Muscle of back (tissue), 13 donors: ENCODE measurements at places on chromosomes 3 and 15.

DNA sequence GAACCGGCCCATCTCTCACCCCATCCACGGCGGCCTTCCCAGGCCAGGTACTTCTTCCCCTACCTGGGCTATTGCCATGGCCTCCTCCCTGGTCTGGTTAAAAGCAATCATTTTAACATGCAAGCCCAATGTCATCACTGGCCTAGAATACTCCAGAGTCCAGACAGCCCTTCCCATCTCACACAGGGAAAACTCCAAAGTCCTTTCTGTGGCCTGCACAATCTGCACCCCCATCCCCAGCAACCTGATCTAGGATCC is 45.8 kb upstream of the SLCO2A1 start:
- no peak for DNase-seq

GRCh38 chr3:188077160-188077799 is 76.7 kb upstream of the LPP start:
- no peak for DNase-seq

- DNase-seq = no peak
These were observed 3.8 kb upstream of the FOXB1 start for GRCh38 chr15:60000113-60000823.

DNA sequence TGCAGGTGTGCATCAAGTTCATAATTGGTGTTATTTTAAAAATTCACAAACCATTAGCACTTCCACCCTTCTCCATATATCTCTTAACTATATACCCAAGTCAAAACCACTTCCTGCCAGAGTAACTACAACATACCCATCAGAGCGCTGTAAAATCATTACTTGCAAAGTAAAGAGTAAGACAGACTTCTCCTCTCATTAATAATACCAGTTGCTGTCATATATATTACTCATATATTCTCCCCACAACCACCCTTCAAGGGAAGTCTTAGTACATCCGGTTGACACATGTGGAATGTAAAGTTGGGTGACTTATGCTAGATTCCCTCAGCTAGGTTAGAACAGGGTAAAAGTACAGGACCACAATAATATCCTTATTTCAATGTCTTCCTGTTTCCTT is 5.6 kb downstream of the TERC start:
- no peak for DNase-seq

DNA sequence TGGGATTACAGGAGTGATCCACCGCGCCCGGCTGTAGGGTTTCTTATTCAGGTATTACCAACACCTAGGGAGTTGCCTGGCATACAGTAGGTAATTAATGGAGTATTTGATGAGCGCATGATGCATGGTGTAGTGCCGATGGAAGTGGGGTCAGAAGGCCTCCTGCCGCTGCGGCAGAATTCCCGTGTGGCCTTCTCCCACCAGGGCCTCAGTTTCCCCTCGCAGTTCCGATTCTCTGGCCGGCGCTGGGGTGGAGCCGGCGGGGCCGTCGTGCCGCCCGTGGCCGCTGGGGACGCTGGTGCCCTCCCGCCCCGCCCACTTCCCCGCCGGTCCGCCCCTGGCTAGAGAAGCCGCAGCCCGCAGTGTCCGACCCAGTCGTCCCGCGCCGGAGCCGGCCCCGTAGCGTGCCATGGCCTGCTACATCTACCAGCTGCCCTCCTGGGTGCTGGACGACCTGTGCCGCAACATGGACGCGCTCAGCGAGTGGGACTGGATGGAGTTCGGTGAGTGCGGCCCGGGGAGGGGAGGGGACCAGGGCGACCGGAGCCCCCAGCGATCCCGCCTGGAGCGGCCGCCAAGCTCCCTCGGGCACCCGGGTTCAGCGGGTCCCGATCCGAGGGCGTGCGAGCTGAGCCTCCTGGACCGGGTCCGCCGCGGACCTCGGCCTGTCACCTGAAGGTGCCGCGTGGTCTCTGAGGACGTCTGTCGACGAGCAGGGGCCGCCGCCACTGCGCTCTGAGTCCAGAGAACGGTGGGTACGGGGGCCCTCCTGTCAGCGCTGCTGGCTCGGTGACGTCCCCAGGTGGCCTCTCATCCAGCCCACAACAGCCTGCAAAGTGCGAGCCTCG is at the start of gene IRAK2:
TSS of gene IRAK2 (plus strand) at position 374 of the 848 bp plus-strand sequence. CDS start at position 410, 36 bp downstream.
- peak; percentile 61 for DNase-seq

DNA sequence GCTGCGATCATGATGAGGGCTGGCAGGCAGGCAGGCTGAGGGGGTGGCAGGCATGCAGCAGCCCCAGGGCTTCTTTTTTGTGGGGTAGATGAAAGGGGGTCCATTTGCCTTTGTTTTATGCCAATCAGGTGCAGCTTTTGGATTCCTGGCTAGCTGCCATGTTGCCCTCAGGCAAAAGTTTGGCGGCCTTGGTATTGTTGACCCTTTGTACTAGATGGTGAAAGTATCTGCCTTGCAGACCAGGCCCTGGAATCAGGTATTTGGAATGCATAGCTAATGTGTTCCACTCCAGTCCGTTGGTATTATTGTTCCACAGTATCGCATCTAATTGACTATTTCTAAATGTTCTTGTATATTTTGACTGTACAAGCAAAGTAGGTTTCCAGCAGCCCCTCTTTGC is 35.0 kb downstream of the EEFSEC start:
- DNase-seq = no peak

GRCh38 chr3:152392272-152392880 is 123.6 kb downstream of the MBNL1 start:
- DNase-seq = no peak

- DNase-seq = peak; percentile 94
These were observed 42.7 kb downstream of the EIF2AK4 start for GRCh38 chr15:39976291-39977274.

GRCh38 chr15:98226578-98226977 is 266.1 kb downstream of the ARRDC4 start:
- no peak for DNase-seq

GRCh38 chr3:114294940-114295480 is 1.2 kb downstream of the TIGIT start:
- DNase-seq = no peak

DNA sequence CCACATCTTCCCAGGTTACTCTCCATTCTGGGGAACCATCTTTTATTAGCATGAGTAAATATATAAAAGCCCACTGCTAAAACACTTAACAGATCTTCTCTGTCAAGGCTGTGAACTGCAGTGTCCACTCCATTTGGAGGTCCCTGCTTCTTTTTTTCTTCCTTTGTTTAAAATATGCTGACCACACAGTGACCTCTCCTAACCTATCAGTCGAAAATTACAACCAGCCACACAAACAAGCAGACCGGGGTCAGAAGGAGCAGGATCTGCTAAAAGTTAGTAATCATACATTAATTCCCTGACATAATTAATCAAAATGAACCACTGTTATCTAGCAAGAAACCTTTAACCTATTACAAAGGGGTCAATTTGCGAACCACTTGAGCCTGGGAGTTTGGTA is 427.9 kb upstream of the NR2F2 start:
- DNase-seq = no peak

DNA sequence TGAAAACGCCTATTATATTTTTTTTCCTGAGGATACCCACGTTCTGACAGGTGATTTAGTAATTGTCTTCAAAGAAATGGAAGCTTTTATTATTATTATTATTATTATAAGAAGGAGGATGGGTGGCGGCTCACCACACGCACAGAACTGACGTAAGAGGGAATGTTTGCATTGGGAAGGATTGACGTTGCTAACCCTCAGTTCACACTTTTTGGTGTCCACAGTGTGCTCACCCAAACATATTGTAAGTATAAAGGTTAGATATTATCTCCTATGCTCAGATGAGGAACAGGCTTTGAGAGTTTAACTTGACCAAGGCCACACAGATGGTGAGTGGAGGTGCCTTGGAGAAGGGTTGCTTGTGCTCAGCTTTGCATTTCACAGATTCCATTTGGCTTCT is 533.5 kb upstream of the TBL1XR1 start:
- no peak for DNase-seq

GRCh38 chr3:172087602-172088580 is 48.5 kb downstream of the FNDC3B start:
- no peak for DNase-seq

GRCh38 chr15:85810075-85810474 is 15.3 kb upstream of the KLHL25 start:
- no peak for DNase-seq

- DNase-seq = no peak
These were observed 790 bp downstream of the PARP14 start for GRCh38 chr3:122681284-122681973.

DNA sequence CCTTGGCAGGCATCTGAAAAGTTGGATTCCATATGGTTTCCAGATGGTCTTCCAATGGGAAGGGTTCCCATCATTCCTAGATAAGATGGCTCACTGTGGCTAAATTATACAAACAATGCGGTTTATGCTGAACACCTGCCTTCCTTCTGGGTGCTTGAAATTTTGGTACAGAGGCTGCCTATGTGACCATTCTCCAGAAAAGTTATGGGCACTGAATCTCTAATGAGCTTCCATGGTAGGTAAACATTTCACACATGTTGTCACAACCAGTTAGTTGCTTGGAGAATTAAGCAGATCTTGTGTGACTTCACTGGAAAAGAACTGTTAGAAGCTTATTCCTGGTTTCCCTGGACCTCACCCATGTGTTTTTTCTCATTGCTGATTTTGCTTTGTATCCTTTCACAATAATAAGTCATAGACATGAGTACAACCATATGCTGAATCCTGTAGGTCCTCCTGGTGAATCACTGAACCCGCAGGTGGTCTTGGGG is 30.1 kb downstream of the PLOD2 start:
- DNase-seq = no peak

- no peak for DNase-seq
These were observed 16.1 kb downstream of the MESP2 start for GRCh38 chr15:89792106-89792805.

GRCh38 chr3:167361306-167361705 is 18.8 kb downstream of the ZBBX start:
- no peak for DNase-seq

- DNase-seq = peak; percentile 85
These were observed 10.0 kb downstream of the POC1A start for GRCh38 chr3:52144034-52144795.

- DNase-seq = peak; percentile 5
These were observed 280.4 kb downstream of the RAP2B start for GRCh38 chr3:153442386-153442785.

DNA sequence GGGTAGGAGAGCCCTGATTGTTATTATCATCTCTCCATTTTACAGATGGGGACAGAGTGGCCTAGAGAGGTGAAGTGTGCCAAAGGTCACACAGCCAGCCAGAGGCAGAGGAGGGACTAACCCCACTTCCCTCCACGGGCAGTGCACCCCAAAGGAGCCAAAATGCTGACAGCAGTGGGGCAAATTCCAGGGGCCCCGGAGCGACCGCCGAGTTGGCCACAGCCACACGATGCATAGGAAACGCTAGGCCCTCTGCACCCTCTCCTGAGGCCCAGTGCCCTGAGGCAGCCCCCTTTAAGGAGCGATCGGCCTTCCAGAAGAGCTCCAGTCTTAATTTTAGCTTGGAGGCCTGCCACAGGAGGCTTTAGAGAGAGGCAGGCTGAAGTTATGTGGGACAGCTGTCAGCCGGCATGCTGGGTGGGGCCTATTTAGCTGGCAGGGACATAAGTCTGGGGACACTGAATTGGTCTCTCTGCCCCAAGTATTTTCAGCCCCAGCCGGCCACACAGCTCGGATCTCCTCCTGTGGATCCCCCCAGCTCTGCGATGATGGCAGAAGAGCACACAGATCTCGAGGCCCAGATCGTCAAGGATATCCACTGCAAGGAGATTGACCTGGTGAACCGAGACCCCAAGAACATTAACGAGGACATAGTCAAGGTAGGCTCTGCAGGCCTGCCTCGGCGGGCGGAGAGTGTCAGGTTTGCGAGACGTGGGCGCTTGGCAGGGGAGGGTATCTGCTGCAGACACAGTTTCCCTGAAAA is at the start of gene CAV3:
TSS of gene CAV3 (plus strand) at position 471 of the 763 bp plus-strand sequence. CDS start at position 546, 75 bp downstream.
- peak; percentile 81 for DNase-seq

- peak; percentile 47 for DNase-seq
These were observed 41.5 kb downstream of the DLG1 start for GRCh38 chr3:197256836-197257444.

DNA sequence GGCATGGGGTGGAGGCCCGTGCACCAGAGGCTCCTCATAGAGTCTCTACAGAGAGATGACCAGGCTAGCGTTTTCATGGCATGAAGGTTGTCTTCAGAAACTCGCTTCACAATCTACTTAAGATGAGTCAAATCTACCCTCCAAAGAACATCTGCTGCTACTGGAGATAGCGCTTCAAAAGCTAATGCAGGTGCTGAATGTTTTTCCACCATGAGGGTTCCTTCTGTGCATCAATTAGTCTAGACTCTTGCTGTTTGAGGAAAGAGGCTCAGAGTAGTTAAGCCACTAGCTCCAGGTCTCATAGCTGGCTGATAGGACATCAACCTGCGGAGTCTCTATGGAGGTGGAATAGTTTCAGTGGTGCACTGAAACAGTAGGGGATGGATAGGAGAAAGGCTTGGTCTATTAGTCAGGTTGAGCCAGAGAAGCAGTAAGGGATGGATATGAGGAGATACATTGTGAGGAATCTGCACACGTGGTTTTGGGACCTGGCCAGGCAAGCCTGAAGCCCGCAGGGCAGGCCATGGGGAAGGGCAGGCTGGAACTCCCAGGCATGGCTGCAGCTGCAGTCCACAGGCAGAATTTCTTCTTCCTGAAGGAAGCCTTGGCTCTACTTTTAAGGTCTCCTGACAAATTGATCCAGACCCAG is 117.5 kb downstream of the APBA2 start:
- no peak for DNase-seq

DNA sequence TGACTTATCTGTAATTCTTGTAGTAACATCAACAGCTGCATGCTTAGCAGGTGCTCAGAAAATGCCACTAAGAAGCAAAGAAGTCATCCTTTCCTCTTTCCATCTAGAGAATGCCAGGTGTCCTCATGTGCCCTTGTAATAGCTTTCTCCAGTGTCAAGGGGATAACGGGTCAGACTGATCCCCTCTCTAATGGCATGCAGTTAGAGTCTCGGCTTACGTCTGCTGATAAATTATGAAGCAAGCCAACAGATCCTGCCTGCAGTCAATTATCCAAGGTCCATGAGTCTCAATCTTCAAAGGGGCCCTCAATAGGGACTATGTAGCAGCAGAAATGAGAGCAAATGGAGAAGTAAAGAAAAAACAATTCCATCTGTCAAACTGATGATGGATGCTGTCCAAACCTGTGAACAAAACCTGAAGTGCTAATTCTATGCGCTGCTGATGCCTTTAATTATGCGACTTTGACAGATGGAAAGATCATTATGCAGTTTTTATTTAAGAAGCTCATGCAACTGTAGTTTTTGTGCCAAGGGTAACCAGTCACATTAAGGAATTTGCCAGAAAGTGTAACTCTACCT is 162.8 kb upstream of the PEX5L start:
- DNase-seq = no peak
